Natural killer cell treated with Interleukin-12 subunit alpha and Interleukin-12 subunit beta and Interleukin-15 and Interleukin-18, amount 100 ng/mL, for 72 hours (primary cell): ENCODE measurements at places on chromosomes 16 and 17.

- H3K4me3 ChIP-seq = peak overlapping the region; percentile 93
- H3K36me3 ChIP-seq = no peaks in the 10 kb centered on the region
- peak overlapping the region; percentile 99 for H3K27ac ChIP-seq
Observed at GRCh38 chr17:40320756-40321523, 12.0 kb downstream of the RARA start.

- no peaks in the 10 kb centered on the region for H3K4me1 ChIP-seq
- no peak for DNase-seq
- no peak overlapping the region for H3K4me3 ChIP-seq
- H3K36me3 ChIP-seq = no peaks in the 10 kb centered on the region
Observed at GRCh38 chr17:13575922-13576419, 25.8 kb downstream of the HS3ST3A1 start.

GRCh38 chr16:88633684-88634140 lies 4.7 kb upstream of the IL17C start:
- H3K27ac ChIP-seq = no peak overlapping the region
- DNase-seq = peak; percentile 80
- peak overlapping the region; percentile 67 for H3K4me3 ChIP-seq
- peaks cover 22% of the 10 kb centered on the region for H3K4me1 ChIP-seq

- no peaks in the 10 kb centered on the region for H3K4me1 ChIP-seq
- peaks cover 26% of the 10 kb centered on the region for H3K27me3 ChIP-seq
- no peaks in the 10 kb centered on the region for H3K36me3 ChIP-seq
- no peak overlapping the region for H3K27ac ChIP-seq
- DNase-seq = no peak
Observed at GRCh38 chr17:40922239-40922638, 15.2 kb downstream of the KRT23 start.

DNA sequence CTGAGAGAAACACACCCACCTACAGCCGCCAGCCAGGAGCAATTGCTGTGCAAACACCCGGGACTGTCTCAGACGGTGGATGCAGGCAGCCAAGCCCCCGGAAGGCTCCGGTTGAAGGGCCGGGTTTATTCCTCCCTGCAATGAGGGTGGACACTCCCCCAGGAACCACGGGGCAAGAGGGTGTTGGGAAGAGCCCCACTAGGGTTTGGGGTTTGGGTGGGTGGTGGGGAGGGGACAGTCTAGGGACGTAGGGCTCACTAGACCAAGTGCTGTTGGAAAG lies 19.2 kb downstream of the JPH3 start:
- peaks cover 6% of the 10 kb centered on the region for H3K27me3 ChIP-seq
- DNase-seq = no peak
- H3K4me1 ChIP-seq = no peaks in the 10 kb centered on the region
- H3K27ac ChIP-seq = no peak overlapping the region
- no peaks in the 10 kb centered on the region for H3K36me3 ChIP-seq

GRCh38 chr16:68289621-68290329 lies 21.0 kb downstream of the SLC7A6OS start:
- H3K36me3 ChIP-seq = peaks cover 30% of the 10 kb centered on the region
- H3K27ac ChIP-seq = peak overlapping the region; percentile 84
- H3K4me1 ChIP-seq = peaks cover 63% of the 10 kb centered on the region
- H3K4me3 ChIP-seq = peak overlapping the region; percentile 60

DNA sequence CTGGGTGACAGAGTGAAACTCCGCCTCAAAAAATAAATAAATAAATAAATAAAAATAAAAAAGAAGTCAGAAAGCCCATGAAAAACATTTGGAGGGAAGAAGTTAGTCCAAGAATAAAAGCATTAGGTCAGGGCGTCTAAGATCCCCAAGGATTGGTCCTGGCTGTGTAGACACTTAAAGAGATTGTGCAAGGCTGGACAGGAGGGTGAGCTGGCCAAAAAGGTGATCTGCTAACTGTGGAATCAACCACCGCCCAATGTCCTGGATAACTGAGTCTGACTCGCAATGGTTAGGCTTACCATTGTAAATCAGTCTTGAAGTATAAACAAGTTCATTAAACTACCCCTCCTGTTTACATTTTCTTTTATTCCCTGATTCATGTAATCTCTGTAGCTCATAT lies 8.8 kb upstream of the ABCA8 start:
- no peaks in the 10 kb centered on the region for H3K36me3 ChIP-seq
- DNase-seq = no peak

DNA sequence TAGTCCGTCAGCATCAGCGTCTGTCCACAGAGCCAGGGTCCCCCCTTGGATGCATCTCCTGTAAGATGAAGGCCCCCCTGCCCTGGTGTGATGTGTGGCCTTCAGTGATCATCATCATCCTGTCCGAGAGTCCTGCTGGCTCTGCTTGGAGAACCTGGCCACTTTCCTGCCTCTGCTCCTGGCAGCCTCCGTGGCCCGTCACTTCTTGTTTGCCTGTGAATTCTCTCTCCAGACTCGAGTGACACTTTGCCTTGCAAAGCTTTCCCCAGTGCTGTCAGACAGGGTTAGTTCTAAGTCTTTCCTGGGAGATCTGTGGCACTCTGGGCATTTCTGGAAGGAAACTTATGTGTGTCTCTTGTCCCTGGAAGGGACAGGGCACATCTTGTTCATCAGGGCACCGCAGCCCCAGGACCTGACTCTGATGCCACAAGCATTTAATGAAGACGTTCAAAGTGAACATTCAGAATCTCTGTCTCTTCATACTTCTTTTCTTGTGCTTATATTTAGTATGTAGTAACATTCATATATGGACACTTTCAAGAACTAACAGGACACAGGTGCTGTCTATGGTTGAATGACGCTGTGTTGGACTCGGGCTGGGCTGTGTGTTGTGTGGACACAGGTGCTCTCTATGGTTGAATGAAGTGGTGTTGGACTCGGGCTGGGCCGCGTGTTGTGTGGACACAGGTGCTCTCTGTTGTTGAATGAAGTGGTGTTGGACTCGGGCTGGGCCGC lies 68.5 kb downstream of the RPTOR start:
- H3K27ac ChIP-seq = no peak overlapping the region
- H3K27me3 ChIP-seq = no peaks in the 10 kb centered on the region
- DNase-seq = no peak
- no peak overlapping the region for H3K4me3 ChIP-seq
- H3K36me3 ChIP-seq = no peaks in the 10 kb centered on the region

DNA sequence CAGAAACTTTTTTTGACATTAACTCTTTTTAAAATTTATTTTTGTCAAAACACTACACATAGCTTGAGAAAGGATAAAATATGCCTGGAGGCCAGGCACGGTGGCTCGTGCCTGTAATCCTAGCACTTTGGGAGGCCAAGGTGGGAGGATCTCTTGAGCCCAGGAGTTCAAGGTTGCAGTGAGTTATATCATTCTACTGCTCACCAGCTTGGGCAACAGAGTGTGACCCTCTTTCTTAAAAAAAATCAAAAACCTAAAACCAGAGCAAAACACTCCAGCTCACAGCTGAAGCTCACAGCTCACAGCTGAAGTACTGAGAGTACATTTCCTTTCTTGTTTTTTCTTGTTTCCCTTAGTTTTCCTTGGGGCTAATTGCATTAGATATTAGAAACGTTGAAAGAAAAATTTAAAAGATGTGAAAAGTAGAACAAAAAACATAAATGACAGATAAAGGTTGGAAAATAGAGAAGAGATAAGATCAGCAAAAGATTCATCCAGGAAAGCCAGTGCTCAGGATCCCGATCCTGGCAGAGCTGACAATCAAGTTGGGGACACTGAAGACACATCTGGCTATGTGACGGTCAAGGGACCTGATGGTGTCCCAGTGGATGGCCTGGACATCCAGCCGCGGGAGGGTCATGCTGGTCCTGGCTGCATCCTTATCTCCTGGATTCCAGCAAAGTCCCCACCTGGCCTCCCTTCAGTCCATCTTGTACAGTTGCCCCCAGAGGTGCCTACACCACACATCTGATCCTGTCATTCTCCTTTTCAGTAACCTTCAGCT lies 9.8 kb downstream of the CHST6 start:
- H3K36me3 ChIP-seq = no peaks in the 10 kb centered on the region
- H3K4me3 ChIP-seq = no peak overlapping the region
- H3K27ac ChIP-seq = no peak overlapping the region
- H3K4me1 ChIP-seq = no peaks in the 10 kb centered on the region
- DNase-seq = no peak
- peaks cover 25% of the 10 kb centered on the region for H3K27me3 ChIP-seq

DNA sequence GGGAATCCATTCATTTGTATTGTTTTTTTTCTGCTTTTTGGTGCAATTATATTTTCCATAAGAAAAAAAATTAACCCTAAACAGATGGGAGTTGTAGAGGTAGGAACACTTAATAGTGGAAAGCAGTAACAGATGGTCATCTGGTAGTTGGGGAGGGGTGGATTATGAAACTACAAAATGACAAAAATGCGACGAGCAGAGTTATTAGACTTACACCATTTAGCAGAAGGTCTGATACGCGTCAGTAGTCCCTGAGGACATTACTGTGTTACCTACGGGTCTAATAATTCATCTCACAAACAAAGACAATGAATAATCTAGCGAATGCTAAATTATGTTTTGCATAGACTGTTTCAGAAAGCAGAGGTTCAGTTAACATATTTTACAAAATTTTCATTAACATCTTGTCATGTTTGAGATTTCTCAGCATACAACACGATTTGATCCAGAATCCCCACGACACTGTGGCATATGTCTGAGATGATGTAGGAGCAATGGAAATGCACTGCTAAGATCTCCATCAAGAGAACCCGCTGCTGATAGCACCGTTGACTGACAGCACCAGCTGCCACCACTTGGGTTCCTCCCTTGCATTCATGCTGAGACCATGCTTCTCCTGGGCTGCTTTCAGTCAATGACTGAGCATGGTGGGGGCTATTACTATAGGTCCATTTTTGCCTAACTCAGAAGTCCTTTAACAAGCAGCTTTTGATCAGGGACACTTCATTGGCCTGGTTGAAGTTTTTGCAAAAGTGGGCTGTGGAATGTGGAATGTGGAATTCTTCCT lies 182.2 kb upstream of the CPHXL start:
- H3K4me1 ChIP-seq = no peaks in the 10 kb centered on the region
- no peak for DNase-seq

DNA sequence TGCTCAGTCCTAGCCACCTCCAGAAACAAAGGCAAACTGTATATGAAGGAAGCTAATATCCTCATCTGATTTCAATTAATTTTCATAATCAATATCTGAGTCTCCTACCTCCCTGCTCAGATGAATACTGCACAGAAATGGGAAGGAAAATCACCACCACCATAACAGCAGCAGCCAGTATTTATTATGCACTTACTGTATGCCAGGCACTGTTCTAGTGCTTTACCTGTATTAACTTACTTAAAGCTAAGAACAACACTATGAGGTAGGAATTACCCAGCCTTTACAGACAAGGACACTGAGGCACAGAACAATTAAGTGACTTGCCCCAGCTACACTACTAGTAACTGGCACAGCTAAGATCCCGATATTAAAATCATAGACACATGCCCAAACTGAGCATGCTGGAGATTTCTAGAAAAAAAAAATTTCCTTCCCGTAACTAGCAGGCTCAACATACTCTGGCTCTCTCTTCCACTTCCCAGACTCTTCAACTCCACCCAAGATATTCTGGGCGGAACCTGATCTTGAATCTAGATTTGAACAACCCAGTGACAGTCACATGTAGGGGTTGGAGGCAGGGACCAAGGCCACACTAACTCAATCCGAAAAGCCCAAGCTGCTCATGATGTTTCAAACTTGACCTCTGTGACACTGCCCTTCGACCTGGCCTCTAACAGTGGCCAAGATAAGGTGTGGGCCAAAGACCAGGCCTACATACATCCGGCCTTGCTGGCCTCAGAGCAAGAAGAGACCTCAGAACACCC lies 3.9 kb downstream of the TRIM25 start:
- no peaks in the 10 kb centered on the region for H3K27me3 ChIP-seq
- peaks cover 28% of the 10 kb centered on the region for H3K36me3 ChIP-seq
- no peak for DNase-seq
- H3K4me3 ChIP-seq = peak overlapping the region; percentile 45
- H3K27ac ChIP-seq = peak overlapping the region; percentile 32
- peaks cover 50% of the 10 kb centered on the region for H3K4me1 ChIP-seq

DNA sequence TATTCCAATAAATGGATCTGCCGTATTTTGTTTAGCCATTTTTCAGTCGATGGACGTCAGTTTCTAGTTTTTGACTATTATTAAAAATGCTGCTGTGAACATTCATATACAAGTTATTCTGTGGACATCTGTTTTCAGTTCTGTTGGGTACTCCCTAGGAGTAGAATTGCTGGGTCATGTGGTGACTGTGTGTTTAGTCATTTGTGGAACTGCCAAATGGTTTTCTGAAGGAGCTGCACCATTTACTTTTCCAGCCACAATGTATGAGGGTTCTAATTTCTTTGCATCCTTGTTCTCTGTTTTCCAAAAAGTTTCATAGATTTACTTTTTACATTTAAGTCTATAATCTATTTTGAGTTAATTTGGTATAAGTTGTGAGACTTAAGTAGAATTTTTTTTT lies 29.5 kb downstream of the CYLD start:
- no peak overlapping the region for H3K27ac ChIP-seq
- H3K27me3 ChIP-seq = no peaks in the 10 kb centered on the region
- peaks cover 51% of the 10 kb centered on the region for H3K4me1 ChIP-seq

- no peaks in the 10 kb centered on the region for H3K4me1 ChIP-seq
- H3K27me3 ChIP-seq = no peaks in the 10 kb centered on the region
- no peak overlapping the region for H3K4me3 ChIP-seq
- H3K36me3 ChIP-seq = no peaks in the 10 kb centered on the region
- DNase-seq = no peak
Observed at GRCh38 chr16:83946781-83947566, 6.1 kb upstream of the OSGIN1 start.

GRCh38 chr16:75244844-75245758 lies 6.3 kb downstream of the BCAR1 start:
- H3K36me3 ChIP-seq = no peaks in the 10 kb centered on the region
- peaks cover 41% of the 10 kb centered on the region for H3K27me3 ChIP-seq
- H3K4me3 ChIP-seq = no peak overlapping the region
- peaks cover 5% of the 10 kb centered on the region for H3K4me1 ChIP-seq

- H3K4me3 ChIP-seq = no peak overlapping the region
- H3K27ac ChIP-seq = no peak overlapping the region
- no peaks in the 10 kb centered on the region for H3K4me1 ChIP-seq
- H3K27me3 ChIP-seq = no peaks in the 10 kb centered on the region
- DNase-seq = no peak
Observed at GRCh38 chr17:60989846-60990245, 312.2 kb downstream of the BCAS3 start.

- H3K36me3 ChIP-seq = peaks cover 17% of the 10 kb centered on the region
- H3K4me3 ChIP-seq = no peak overlapping the region
- no peak overlapping the region for H3K27ac ChIP-seq
Observed at GRCh38 chr17:57689254-57689653, 55.8 kb downstream of the CCDC182 start.

DNA sequence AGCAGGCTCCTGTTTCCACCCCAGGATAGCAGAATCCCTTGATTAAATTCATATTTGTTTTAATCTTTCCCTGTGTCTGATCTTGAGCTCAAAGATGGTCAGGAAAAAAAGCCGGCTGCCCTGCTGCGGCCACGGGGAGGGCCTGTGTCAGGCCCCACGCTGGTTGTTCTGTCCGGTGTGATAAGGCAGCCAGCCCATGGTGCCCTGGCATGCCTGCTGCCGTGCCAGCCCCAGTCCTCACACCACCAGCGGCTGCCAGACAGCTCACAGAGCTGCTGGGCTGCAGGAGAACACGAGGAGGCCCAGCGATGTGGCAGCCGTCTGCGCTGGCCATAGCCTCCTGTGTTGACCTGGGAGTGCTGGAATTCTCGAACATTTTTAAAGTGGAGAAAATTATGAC lies 34.7 kb upstream of the BRD7 start:
- H3K4me3 ChIP-seq = no peak overlapping the region
- no peak overlapping the region for H3K27ac ChIP-seq
- no peak for DNase-seq
- H3K27me3 ChIP-seq = no peaks in the 10 kb centered on the region
- H3K4me1 ChIP-seq = no peaks in the 10 kb centered on the region
- H3K36me3 ChIP-seq = no peaks in the 10 kb centered on the region

- H3K36me3 ChIP-seq = no peaks in the 10 kb centered on the region
- H3K27me3 ChIP-seq = peaks cover 13% of the 10 kb centered on the region
- no peak overlapping the region for H3K4me3 ChIP-seq
- no peak overlapping the region for H3K27ac ChIP-seq
- no peak for DNase-seq
Observed at GRCh38 chr16:66020642-66021041, 345.8 kb upstream of the CDH5 start.
